Suppressor macrophage treated with lipopolysaccharide for 1 hour (primary cell): ENCODE measurements at places on chromosomes 6 and 20.

GRCh38 chr6:163900570-163900969 is 486.1 kb downstream of the QKI start:
- no peak for DNase-seq

- DNase-seq, result no peak
Measured at GRCh38 chr6:55082021-55082420, 92.3 kb upstream of the HCRTR2 start.

GRCh38 chr6:44269921-44270525 is at the start of gene TMEM151B:
Gene TMEM151B, plus strand, starts transcription at chr6:44270450. Its CDS starts 293 bp downstream, at chr6:44270743.
- DNase-seq, result no peak

DNA sequence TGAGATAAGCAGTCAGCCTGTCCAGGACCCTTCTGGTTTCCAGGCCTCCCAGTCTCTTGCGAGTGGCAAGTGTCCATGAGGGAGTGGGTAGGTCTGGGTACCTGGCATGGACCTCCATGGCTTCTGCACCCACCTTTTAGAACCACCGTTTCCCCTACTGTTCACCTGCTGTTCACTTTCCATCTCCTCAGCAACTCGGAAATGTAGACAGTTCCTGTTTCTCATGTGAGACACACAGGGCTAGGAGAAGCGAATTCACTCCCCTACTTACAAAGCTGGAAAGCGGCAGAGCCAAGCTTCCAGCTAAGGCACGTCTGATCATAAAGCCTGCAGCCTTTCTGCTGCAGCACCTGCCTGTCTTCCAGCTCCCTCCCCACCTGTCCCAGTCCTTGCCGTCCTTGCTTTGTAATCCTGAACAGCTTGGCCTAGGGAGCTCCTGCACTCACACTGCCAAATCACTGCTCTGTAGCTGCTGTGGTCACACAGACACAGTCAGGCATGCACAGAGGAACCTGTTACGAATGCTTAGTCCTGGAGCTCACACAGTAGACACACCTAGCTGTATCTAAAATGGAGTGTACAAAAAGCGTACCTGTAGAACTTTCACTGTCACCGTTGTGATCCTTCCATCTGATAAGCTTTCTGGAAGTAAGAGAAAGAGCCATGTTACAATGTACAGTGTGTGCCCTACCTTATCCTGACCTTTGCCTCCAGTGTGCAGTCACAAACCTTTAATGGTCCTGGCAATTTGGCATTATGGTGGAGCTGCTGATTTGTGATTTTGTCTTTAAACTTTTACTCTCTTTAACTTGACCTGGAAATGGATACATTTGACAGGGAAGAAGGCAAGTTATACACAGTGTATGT is 294.1 kb downstream of the NRN1 start:
- no peak for DNase-seq

GRCh38 chr6:149919834-149920225 is 3.1 kb downstream of the RAET1G start:
- DNase-seq, result no peak

GRCh38 chr6:166454692-166455515 is 72.2 kb upstream of the MPC1 start:
- DNase-seq, result no peak

GRCh38 chr6:127343809-127344659 is 625 bp upstream of the ECHDC1 start:
- DNase-seq, result peak; percentile 21

DNA sequence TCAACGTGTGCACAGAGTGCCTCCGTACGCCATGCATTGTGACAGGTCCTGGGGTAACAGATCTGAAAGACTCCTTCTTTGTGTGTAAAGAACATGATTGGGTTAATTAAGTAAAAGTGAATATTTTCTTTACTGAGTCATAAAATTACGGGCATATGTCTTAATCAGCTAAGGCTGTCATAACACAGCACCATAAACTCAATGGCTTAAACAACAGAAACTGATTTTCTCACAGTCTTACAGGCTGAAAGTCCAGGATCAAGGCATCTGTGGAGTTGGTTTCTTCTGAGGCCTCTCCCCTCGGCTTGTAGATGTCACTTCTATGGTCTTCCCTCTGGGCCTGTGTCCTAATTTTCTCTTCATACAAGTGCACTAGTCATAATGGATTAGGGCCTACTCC is 176.9 kb downstream of the MTFR2 start:
- no peak for DNase-seq

GRCh38 chr6:82072121-82072521 is 175.4 kb downstream of the IBTK start:
- peak; percentile 54 for DNase-seq

- peak; percentile 44 for DNase-seq
Measured at GRCh38 chr6:158087224-158087867, 80.7 kb downstream of the SERAC1 start.

GRCh38 chr6:108739496-108740330 is 108.5 kb upstream of the ARMC2 start:
- no peak for DNase-seq

GRCh38 chr6:25006565-25007001 is 70.8 kb upstream of the RIPOR2 start:
- DNase-seq, result peak; percentile 94

GRCh38 chr6:90997076-90997475 is 410.2 kb upstream of the MAP3K7 start:
- DNase-seq, result no peak

- DNase-seq, result no peak
Measured at GRCh38 chr20:9236458-9236857, 167.6 kb downstream of the PLCB4 start.

- no peak for DNase-seq
Measured at GRCh38 chr20:33298391-33298790, 15.4 kb downstream of the BPIFB1 start.

DNA sequence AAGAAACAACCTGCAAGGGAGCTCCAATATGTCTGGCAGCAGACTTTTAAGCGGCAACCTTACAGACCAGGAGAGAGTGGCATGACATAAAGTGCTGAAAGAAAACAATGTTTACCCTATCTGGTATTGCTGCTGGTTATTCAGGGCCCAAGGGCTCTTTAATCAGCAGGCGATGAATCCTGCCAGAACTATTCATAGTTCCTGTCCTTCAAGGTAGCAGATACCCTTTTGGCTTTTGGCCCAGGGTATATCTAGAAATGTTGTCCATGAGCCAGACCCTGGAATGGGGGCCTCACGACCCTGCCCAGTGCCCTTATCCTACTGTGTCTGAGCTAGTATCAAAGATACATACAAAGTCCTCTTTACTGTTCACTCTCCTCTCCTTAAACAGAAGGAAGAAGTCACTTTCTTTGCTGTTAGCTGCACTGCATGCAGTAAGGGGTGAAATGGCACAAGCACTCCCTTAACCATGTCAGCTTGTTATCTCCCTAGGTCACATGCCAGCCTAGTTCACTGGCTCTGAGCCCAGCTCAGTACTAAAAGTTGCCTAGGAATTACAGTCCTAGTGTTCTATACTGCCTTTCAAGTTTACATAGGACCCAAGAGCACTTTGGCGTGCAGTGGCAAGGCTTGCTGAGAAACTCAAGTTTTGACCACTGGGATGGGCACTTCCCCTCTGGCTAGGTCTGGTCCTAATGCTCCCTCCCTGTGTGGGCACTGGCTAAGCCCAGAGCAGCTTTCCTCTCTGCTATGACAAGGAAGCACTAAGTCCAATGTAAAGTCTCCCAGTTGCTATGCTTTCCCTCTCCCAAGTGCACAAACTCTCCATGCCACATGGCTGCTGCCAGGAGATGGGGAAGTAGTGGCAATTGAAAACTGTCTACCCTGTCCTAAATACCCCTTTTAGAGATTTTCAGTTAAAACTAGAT is 122.0 kb downstream of the HTR1B start:
- DNase-seq, result no peak

- DNase-seq, result no peak
Measured at GRCh38 chr6:37588735-37589108, 89.0 kb upstream of the CCDC167 start.

- DNase-seq, result no peak
Measured at GRCh38 chr6:159397753-159398152, 228.6 kb downstream of the FNDC1 start.

- DNase-seq, result peak; percentile 53
Measured at GRCh38 chr20:3000852-3001523, 42.4 kb upstream of the GNRH2 start.

GRCh38 chr6:29999416-29999815 is 57.1 kb downstream of the HLA-A start:
- no peak for DNase-seq
